Calu3 (cell line): ENCODE measurements at places on chromosomes 5 and 9. TPM values are rescaled to one million over a fixed set of nuclear protein-coding genes. Genes with fewer than 3 reads are reported as not detected.

Gene RAI14
- 56.2 and 84.3 TPM in 2 replicates for total RNA-seq

Gene ABO
- total RNA-seq: 2.8 and 3.3 TPM in 2 replicates

Gene ANGPTL2
- not detected in 2 replicates for total RNA-seq

DNA sequence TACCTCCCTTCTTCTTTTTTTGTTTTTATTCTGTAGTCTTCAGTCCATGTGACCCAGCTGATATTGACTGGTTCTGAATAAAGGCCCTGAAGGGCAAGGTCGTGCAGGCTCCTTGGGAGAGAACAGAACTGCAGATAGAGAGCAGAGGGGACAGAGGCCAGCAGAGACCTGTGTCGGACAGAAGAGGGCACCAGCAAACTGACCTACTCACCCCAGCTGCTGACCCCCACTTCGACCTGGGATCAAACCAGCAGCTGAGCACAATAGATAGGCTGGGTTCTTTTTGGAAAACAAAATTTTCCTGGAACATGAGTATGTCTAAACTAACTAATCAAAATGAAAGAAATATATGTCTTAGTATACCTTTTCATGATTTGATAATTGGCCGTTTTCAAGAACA, 695.1 kb downstream of the NR2F1-AS1 start:
- H3K27ac ChIP-seq: no peak overlapping the region
- no peaks in the 10 kb centered on the region for H3K36me3 ChIP-seq
- no peak overlapping the region for H3K4me3 ChIP-seq
- peaks cover 3% of the 10 kb centered on the region for H3K4me1 ChIP-seq

DNA sequence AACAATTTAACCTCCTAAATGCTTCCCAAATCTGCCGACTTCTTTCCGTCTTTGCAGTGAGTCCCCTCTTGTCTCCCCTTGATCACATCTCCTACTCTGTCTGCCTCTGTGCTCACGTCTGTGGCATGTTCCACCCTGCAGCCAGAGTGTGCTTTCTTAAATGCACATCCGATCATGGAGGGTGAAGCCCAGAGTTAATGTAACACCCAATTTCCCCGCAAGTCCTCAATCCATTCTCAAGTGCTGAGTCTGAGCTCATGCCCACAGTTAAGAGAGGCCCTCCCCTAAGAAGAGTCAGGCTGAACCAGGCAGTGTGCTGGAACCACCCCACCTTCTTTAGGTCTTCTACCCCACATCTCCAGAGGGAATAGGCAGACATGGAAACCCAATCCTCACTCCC, 164.8 kb downstream of the EPB41L4A start:
- no peaks in the 10 kb centered on the region for H3K4me1 ChIP-seq
- H3K27ac ChIP-seq: no peak overlapping the region
- H3K4me3 ChIP-seq: no peak overlapping the region
- no peak for DNase-seq

DNA sequence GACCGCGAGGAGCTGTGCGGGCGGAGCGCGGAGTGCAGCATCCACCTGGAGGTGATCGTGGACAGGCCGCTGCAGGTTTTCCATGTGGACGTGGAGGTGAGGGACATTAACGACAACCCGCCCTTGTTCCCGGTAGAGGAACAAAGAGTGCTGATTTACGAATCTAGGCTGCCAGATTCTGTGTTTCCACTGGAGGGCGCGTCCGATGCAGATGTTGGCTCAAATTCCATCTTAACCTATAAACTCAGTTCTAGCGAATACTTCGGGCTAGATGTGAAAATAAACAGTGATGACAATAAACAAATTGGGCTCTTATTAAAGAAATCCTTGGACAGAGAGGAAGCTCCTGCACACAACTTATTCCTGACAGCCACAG, 590 bp downstream of the PCDHA6 start:
- H3K27ac ChIP-seq: no peak overlapping the region
- H3K27me3 ChIP-seq: no peaks in the 10 kb centered on the region
- no peaks in the 10 kb centered on the region for H3K4me1 ChIP-seq
- no peak for DNase-seq

GRCh38 chr9:107933097-107933496, 443.5 kb upstream of the KLF4 start:
- H3K27me3 ChIP-seq: no peaks in the 10 kb centered on the region
- H3K36me3 ChIP-seq: no peaks in the 10 kb centered on the region
- DNase-seq: no peak

GRCh38 chr9:125428060-125428901, 166.7 kb downstream of the GAPVD1 start:
- DNase-seq: peak; percentile 76
- H3K36me3 ChIP-seq: no peaks in the 10 kb centered on the region
- no peaks in the 10 kb centered on the region for H3K27me3 ChIP-seq

DNA sequence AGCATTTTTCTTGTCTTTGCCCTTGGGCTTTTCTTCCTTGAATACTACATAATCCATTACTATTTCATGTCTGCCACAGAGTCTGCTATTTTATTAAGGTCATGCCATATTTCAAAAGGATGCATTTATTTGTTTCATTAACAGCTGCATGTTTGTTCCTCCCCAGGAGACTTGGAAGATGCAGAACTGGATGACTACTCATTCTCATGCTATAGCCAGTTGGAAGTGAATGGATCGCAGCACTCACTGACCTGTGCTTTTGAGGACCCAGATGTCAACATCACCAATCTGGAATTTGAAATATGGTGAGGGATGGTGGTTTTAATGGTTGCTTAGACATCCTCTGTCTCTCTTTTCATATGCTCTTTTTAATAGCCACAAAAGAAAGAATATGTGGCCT, 4.0 kb downstream of the IL7R start:
- H3K27me3 ChIP-seq: no peaks in the 10 kb centered on the region
- no peak for DNase-seq
- H3K4me1 ChIP-seq: no peaks in the 10 kb centered on the region
- no peak overlapping the region for H3K4me3 ChIP-seq
- no peak overlapping the region for H3K27ac ChIP-seq

DNA sequence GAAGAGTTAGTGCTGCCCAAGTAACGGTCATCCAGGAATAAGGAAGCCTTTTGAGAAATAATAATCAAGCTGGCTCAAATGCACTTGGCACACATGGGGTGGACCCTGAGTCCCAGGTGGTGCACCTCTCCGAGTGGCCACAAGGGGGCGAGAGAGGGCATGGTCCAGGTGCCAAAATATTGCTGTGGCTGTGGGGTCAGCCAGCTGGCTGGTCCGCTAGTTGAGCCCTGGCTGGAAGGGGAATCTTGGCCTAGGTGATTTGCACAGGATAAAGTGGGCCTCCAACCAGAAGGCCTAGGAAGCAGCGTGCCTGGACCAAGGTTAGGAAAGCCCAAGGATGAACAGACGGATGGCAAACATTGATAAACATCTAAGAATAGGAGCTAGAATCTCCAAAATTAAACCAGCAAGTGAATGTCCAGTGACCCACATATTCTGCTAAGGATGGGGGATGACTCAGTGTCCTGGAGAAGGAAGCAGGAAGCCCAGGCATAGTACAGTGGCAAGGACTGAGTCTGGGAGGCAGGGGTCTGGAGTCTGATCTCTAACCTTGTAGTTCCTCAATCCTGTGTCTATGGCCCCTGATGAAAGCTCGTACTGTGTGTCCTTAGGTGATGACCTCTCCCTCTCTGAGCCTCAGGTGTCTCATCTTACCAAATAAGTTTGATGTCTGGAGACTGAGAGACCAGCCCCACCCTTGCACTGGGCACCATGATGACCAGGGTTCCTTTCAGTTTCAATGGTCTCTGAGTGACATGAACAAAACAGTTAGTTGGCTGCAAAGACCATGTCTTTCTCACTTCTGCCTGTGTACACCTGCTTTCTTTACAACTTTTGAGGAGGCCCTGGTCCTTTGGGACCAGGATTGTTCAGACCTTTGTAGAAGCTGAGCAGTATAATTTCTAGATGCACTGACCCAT, 19.2 kb upstream of the SHB start:
- no peak overlapping the region for H3K4me3 ChIP-seq
- H3K27ac ChIP-seq: no peak overlapping the region
- H3K36me3 ChIP-seq: no peaks in the 10 kb centered on the region
- DNase-seq: peak; percentile 67
- H3K4me1 ChIP-seq: no peaks in the 10 kb centered on the region

DNA sequence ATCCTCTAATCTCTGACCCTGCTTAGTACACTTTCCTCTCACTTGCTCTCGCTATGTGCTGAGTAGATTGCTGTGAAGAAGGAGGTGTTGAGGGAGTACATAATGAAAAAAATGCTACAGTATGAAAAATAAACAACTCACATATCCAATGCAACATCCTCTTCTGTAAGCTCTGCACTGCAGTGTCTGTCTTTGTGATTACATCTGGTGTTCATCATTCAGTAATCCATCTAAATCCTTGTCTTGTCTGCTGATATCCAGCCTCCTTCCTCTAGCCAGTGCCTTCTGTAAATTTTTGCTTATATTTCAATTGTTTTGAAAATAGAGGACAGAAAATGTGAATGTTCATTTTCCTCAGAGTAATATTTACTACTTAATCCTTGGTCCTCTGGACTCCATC, 57.4 kb upstream of the CDH12 start:
- H3K27me3 ChIP-seq: no peaks in the 10 kb centered on the region
- H3K4me1 ChIP-seq: no peaks in the 10 kb centered on the region
- no peak overlapping the region for H3K27ac ChIP-seq
- H3K4me3 ChIP-seq: no peak overlapping the region

- H3K36me3 ChIP-seq: no peaks in the 10 kb centered on the region
- no peaks in the 10 kb centered on the region for H3K27me3 ChIP-seq
- no peaks in the 10 kb centered on the region for H3K4me1 ChIP-seq
- H3K27ac ChIP-seq: no peak overlapping the region
- no peak overlapping the region for H3K4me3 ChIP-seq
Observed at GRCh38 chr5:54603372-54603771, 85.8 kb downstream of the SNX18 start.

GRCh38 chr5:68805444-68805843, 288.4 kb upstream of the SLC30A5 start:
- no peak overlapping the region for H3K4me3 ChIP-seq
- no peak for DNase-seq
- no peak overlapping the region for H3K27ac ChIP-seq
- no peaks in the 10 kb centered on the region for H3K36me3 ChIP-seq
- H3K27me3 ChIP-seq: peaks cover 8% of the 10 kb centered on the region

DNA sequence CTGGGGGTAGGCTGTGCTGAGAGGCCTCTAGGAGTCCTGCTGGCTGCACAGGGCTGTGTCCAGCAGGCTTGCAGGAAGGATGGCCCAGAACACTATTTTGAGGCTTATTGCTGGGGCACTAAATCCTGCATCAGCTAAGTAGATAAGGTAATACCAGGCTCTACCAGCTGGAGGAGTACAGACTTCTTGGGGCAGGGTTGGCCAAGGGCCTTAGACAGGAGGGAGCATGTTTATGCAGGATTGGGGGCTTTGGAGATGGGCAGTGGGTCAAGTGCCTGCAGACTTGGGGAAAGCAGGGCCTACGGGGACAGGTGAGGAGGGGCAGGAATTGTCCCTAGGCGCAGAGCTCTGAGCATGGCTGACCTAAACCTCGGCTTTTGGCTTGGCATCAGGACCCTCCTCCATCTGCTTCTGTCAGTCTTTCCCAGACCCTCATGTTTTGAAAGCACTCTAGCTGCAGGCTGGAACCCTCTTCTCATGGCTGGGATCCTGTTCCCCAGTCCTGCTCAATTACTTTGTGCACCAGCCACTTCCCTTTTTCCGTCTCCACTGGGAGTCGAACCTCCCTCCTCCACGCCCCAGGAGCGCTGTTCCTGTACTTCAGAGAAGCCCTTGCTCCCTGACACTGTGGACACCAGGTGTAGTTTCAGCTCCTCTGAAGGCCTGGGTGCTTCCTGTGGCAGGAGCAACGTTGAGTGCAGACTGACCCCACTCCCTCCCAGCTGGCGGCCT, 61.0 kb upstream of the SPTLC1 start:
- no peaks in the 10 kb centered on the region for H3K4me1 ChIP-seq
- DNase-seq: no peak
- H3K27me3 ChIP-seq: peaks cover 69% of the 10 kb centered on the region
- peaks cover 5% of the 10 kb centered on the region for H3K36me3 ChIP-seq
- H3K4me3 ChIP-seq: no peak overlapping the region
